Pancreas (tissue), 10 donors: ENCODE measurements at places on chromosomes 7 and 10.

- DNase-seq, result no peak
These were observed 86.3 kb upstream of the VIPR2 start for GRCh38 chr7:159231017-159231416.

GRCh38 chr7:127582361-127582760 is 3.0 kb downstream of the GCC1 start:
- peak; percentile 38 for DNase-seq

GRCh38 chr7:81690688-81691087 is 79.2 kb downstream of the HGF start:
- DNase-seq, result no peak

GRCh38 chr10:69772933-69773704 is 28.6 kb upstream of the COL13A1 start:
- no peak for DNase-seq

DNA sequence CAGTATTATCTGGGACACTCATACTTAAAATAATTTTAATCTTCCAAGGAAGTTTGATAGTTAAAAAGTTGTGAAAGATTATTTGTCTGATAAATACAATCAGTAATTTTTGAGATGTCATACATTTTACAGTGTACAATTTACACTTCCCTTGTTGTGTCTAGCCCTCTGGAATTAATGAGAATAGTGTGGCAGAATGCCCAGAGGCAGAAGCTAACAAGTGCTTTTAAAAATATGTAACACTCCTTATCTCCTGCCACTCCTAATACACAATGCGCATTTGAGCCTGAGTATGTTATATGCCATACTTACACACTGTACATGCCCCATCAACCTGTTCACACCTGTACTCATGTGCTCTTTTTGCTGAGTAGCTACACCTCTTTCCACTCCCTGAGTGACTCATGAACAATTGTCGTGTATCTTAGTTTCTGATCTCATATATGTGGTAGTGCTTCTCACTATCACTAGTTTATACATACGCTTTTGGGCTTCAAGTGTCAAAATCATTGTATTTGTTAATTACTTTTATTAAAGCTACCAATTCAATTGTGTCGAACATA is 106.9 kb upstream of the GNAI1 start:
- no peak for DNase-seq

DNA sequence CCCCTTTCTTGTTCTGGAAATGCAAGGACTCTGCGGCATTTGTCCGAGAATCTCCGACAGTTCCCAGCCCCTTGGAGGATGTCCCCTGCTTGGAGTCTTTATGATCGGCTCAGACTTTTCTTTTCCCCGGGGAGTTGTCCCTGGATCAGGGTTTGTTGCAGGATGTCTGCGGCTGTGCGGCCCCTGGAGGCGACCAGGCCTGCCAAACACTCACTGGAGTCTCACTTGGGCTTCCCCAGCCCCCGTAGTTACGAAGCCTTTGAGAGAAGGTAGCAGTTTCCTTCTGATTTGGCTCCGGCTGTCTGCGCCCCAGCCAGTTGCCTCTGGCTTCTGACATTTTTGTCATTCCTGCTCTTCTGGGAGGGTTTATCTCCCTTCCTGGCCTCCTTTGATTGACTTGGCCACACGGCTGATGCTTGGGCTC is 16.1 kb downstream of the COL26A1 start:
- DNase-seq, result no peak
